ENCODE measurements at places on chromosomes 6 and 20. TPM values are rescaled to one million over a fixed set of nuclear protein-coding genes. Genes with fewer than 3 reads are reported as not detected.

The CTAGE9 gene
- total RNA-seq, result 3.7 TPM

The MYBL2 gene
- total RNA-seq, result 27.7 TPM

GRCh38 chr6:53805725-53806124, 10.9 kb downstream of the LRRC1 start:
- no peak overlapping the region for H3K4me3 ChIP-seq
- no peaks in the 10 kb centered on the region for H3K27me3 ChIP-seq
- no peak for DNase-seq
- peaks cover 5% of the 10 kb centered on the region for H3K4me1 ChIP-seq

The C20orf144 gene
- total RNA-seq, result 119 TPM

The ZKSCAN4 gene
- 8.8 TPM for total RNA-seq

GRCh38 chr6:158559338-158559894, 475 bp upstream of the TMEM181 start:
- no peaks in the 10 kb centered on the region for H3K36me3 ChIP-seq
- H3K4me3 ChIP-seq, result peak overlapping the region; percentile 96
- H3K4me1 ChIP-seq, result peaks cover 38% of the 10 kb centered on the region
- no peaks in the 10 kb centered on the region for H3K27me3 ChIP-seq

GRCh38 chr6:145963216-145964068, 716 bp downstream of the SHPRH start:
- no peaks in the 10 kb centered on the region for H3K36me3 ChIP-seq
- H3K27ac ChIP-seq, result peak overlapping the region; percentile 85
- DNase-seq, result peak; percentile 63
- peak overlapping the region; percentile 71 for H3K4me3 ChIP-seq
- peaks cover 10% of the 10 kb centered on the region for H3K4me1 ChIP-seq
- no peaks in the 10 kb centered on the region for H3K27me3 ChIP-seq

The EEF1A2 gene
- 9.8 TPM for total RNA-seq

Measured in testis (tissue), 5 donors.